ENCODE measurements at places on chromosomes 4 and X. TPM values are rescaled to one million over a fixed set of nuclear protein-coding genes. Genes with fewer than 3 reads are reported as not detected.

Gene P2RY8
- total RNA-seq: not detected

Gene KLKB1
- not detected for total RNA-seq

Gene VCX2
- total RNA-seq: not detected

Gene BBS12
- 4.7 TPM for total RNA-seq

Gene ASMT
- total RNA-seq: not detected

Gene AMTN
- 0.09 TPM for total RNA-seq

Gene GPR34
- total RNA-seq: not detected

Gene FANCB
- 4.0 TPM for total RNA-seq

Gene FAM47A
- not detected for total RNA-seq

Gene PAGE5
- total RNA-seq: not detected

Gene DACH2
- total RNA-seq: not detected

Gene CENPVL3
- total RNA-seq: not detected

Gene CHRDL1
- not detected for total RNA-seq

Gene ATXN3L
- not detected for total RNA-seq

Gene STARD8
- total RNA-seq: 6.1 TPM

Gene ADRA2C
- 0.18 TPM for total RNA-seq

Gene GNRHR
- not detected for total RNA-seq

Gene ZMAT1
- 2.2 TPM for total RNA-seq

Gene CLIC2
- 0.56 TPM for total RNA-seq
